ENCODE measurements at places on chromosomes 3 and 15.

DNA sequence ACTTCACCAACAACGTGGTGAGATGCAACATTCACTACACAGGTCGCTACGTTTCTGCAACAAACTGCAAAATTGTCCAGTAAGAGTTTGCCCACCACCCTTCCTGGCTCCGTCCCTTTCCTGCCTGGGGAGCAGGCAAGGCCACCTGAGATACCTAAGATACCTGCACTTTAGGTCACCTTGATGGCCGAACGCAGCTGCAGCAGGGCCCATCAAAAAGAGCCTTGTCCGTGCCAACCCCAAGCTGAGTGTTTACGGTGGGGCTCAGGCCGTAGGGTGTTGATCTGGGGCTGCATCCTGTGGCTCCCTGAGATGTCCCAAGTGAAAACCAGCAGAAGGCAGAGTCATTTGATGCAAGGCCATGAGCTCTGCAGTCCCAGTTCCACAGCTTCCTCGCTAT is 23.2 kb downstream of the LOXL1 start:
- no peak for DNase-seq

GRCh38 chr15:81286621-81287121 is 37.3 kb downstream of the STARD5 start:
- DNase-seq: no peak

- no peak for DNase-seq
Observed at GRCh38 chr15:27196691-27197090, 225.7 kb downstream of the GABRG3 start.

DNA sequence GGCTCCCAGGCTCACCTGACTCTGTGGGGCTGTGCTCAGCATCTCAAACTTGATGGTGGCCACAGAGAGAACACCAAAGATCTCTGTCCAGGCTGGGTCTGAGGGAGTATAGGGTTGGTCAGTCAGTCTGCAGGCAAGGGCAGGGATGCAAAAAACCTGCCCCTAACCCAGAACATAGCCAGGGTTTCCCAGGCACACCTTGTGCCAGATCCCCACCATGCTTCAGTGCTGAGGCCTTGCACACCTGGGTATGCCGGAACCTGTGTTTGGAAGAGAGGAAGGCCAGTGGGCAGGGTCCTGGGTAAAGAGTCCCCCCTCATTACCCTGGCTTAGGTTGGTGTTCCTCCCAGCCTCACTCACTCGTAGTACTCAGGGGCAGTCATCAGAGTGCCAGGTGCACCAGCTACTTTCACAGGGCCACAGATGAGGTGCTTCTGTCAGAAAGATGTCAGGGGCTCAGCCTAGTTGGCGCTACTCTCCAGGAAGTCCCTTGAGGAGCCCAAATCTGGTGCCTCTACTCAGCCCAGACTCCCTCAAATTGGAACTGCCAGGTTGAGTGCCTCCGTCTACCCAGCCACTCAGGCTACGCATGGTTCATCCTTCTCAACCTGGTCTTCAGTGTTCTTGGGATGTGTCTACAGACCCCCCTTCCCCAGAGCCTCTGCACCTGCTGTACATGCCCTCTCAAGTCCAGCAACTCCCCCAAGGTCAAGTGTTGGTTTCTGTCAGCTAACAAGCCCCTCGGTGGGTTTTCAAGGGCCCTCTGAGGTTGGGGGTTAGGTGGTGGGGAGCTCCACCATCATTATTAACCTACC is 1.8 kb downstream of the DALRD3 start:
- no peak for DNase-seq

DNA sequence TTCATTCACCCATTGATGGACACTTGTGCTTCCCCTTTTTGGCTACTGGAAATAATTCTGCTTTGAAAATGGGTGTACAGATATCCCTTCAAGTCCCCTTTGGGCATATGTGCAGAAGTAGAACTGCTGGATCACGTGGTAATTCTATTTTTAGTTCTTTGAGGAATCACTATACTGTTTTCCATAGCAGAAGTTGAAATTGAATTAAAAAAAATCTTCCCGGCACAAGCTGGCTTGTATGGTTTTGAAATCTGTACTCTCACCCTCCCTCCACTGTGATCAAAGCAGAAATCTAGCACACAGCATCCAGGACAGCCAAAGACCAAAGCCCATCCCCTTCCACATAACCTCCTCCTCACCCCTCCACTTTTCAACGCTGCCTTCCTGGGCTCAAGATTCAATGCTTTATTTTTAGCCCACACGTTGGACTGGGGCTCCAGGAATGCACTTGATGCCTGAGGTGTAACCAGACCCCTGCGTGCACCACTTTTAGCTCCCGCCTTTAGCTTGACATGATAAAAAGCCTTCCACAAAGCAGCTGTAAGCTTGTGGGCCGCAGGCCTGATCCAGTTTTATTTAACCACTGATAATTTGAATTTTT is 29.9 kb downstream of the TMEM40 start:
- no peak for DNase-seq

GRCh38 chr3:139738697-139739096 is 60.9 kb upstream of the NMNAT3 start:
- DNase-seq: no peak

Data from uterus (tissue), 4 donors.